Activated T-helper 17 cell treated with anti-CD3 and anti-CD28 coated beads, Interleukin-2, amount 50 U/mL, for 72 hours (primary cell): ENCODE measurements at places on chromosomes 6 and 20. TPM values are rescaled to one million over a fixed set of nuclear protein-coding genes. Genes with fewer than 3 reads are reported as not detected.

The SULF2 gene
- 1.6 TPM for total RNA-seq

- no peak for ATAC-seq
Measured at GRCh38 chr6:78909391-78909790, 42.0 kb downstream of the IRAK1BP1 start.

DNA sequence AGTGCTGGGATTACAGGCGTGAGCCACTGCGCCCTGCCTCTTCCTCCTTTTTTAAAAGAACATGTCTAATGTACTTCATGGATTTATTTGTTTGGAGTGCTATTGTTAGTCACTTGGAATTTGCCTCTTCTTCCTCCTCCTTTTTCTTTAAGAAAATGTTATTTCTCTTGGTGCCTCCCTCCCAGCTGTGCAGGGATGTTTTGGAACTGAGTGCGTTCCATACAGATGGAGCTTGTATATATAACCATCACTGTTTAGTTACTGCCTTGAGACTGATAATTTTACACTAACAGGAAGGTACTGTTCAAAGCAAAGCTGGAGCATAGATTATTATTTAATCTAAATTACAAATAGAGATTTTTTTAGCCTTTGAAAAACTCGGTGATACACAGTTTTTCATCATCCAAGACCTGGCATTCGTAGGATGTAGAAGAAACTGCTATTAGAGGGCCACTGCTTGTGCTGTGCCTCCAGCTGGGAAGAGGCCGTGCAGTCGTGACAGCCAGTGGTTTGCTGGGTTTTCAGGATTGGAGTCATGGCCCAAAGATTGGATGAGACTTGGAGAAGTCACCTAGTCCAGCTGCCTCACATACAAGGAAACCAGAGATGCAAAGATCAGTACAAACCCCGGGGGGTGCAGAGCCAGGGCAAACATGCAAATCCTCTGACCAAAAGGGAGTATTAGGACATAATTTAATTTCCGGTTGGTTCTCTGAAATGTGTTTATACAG lies 123.1 kb downstream of the PLEKHG1 start:
- no peak for ATAC-seq

DNA sequence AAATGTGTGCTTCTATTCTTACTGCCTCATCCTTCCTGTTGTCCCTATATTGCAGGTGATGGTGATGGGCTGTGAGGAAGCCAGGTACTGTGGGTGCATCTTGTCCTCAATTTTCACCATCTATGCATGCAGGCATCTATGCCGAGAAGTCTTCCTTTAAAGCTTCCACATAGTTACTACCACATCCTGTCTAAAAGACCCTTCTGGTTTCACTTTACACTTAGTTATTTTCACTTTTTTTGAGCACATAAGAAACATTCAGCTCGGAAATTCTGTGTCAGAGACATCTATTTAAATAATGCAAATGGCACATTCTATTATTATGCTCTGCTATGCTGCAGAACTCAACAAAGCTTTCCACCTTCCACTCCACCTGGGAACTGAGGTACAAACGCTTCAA lies 28.2 kb upstream of the FABP7 start:
- ATAC-seq = peak; percentile 23

DNA sequence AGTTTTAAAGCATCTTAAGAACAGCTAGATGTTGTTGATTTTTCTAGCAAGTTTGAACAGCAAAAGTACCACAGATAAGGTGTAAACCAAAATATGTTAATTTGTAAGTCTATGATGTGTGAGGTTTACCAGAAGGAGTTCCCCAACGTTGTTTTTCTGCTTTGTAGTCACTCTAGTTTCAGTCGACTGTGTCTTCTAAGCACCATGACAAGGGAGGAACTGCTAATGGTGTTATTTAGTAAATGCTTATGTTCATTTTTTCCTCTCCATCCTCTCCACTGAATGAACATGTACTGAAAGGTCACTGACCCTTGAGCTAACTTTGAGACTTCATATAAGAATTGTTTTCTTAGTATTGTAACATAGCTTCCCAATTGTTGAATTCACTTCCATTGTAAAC lies 3.0 kb downstream of the ENPP3 start:
- ATAC-seq = peak; percentile 92

DNA sequence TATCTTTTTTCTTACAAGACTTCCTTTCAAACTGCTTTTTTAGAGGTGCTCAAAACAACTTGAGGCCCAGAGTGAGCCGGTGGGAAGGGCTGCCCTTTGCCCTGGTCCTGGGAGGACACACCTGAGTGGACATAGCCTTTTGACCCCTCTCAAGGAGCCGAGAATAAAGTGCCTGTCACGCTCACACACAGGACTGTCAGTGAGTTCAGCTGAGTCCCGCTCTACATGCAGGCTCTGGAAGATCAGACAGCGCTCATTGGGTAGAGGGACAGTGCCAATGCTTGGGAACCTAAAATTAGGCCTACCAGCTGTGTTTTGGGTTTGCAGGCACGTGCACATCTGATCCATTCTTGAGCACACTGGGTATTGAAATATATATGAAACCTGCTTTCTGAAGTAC lies 387.8 kb downstream of the CD83 start:
- no peak for ATAC-seq
